ENCODE measurements at places on chromosomes 7 and 10.

- DNase-seq, result no peak
Measured at GRCh38 chr10:129941199-129942018, 22.7 kb downstream of the EBF3 start.

- DNase-seq, result no peak
Measured at GRCh38 chr10:110493832-110494426, 3.8 kb upstream of the DUSP5 start.

DNA sequence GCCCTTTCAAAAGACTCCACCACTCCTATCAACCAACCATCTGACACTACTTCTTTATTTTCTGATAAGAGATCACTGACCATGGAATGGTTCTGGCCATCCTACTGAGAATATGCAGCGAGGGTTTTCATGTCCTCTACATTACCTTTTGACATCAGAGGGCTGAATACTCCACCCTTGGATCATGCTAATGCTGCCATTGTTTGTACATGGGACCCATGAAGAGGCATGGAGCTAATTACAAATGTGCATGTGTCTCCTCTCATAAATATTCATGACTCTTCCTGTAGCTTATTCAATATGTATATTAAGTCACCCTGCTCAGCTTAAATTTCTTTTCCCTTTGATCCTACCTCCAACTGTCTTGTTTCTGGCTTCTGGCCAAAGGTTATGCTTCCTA lies 1065.8 kb upstream of the GHITM start:
- no peak for DNase-seq

GRCh38 chr7:1666823-1667565 lies 3.1 kb upstream of the ELFN1 start:
- no peak for DNase-seq

DNA sequence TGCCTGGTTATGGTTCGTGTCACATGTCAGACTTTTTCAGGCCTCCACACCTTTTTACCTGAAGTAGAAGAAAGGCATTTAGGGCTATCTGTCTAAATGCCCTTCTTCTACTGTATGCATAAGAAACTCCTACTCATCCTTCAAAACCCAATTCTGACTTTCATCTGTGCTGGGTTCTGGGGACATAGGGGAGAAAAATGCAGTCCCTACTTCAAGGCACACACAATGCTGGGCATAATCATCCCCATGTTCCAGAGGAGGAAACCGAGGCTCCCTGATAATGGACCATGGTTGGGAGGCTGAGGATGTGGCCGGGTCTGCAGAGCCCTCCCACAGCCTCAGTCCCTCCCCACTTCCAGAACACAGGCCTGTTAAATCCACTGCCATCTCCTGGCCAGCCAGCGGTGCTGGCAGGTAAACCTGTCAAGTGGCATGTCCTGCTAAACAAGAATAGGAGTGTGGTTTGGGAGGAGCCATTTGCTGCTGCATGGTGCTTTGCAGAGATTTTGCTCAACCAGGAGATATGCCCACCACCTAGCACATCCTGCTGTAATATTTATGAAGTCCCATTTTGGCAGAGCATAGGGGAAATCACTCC lies 32.0 kb downstream of the GRID1 start:
- DNase-seq, result no peak

DNA sequence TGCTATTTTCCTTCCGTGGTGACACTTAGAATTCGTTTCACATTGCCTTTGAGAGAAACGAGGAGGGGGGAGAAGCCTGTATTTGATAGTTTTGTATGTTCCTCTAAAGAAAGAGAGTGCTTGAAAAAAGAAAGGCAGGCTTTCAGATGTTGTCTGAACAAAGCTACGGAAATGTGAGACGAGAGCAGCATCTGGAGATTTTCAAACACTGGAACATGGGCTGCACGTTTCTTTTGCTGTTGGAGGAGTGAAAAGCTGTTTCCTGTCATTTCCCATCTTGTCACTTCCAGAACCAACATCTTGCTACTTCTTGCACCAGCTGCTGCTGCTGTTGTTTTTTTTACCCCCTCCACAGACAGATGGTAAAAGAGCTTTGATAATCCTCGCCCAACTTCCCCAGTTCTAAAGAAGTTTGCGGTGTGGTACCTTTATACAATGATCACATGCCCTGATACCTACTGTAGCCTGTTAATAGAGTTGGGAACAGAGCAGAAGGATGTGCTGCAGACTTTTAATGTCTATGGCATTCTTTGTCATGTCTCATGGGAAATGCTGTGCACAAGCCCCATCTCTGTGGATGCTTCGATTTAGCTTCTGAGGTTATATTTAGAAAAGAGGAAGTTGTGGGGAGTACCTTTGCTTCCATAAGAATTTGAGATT lies 408.1 kb downstream of the AUTS2 start:
- no peak for DNase-seq

- no peak for DNase-seq
Measured at GRCh38 chr10:124711145-124711544, 33.0 kb downstream of the FAM53B start.

GRCh38 chr7:120716307-120716706 lies 141.6 kb downstream of the TSPAN12 start:
- DNase-seq, result no peak

GRCh38 chr10:3901370-3901769 lies 116.4 kb upstream of the KLF6 start:
- no peak for DNase-seq

- DNase-seq, result no peak
Measured at GRCh38 chr10:100624298-100624697, 88.6 kb downstream of the HIF1AN start.

DNA sequence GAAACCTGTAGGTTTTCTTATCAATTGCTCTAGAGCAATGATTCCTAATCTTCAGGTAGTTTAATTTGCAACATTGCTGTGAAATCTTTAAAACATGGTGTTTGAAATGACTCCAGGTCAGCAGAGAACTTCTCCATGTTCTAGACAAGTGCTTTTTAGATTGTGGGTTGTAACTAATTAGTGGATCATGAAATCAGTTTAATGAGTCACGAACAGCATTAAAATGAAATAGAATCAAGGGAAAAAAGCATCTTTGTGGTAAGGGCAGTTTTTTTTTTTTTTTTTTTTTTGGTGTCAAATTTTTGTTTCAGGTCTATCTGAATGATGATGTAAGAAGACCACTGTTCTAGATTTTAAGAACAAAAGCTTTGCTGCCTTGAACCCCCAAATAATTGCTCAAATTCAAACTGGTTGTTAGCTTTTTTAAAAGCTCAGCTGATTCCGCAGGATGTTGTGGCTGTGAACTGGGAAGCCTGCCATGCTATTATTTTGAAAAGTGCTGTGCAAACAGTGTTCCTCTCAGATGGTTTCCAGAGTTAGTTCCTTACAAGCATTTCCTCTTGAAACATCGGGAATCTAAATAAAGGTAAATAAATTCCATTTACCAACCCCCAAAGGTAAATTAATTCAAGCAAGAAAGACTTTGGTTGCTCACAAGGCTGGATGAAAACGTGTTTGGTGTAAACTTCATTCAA lies 13.1 kb upstream of the PDK4 start:
- DNase-seq, result no peak

GRCh38 chr10:112209684-112210131 lies 26.1 kb upstream of the GPAM start:
- peak; percentile 18 for DNase-seq

DNA sequence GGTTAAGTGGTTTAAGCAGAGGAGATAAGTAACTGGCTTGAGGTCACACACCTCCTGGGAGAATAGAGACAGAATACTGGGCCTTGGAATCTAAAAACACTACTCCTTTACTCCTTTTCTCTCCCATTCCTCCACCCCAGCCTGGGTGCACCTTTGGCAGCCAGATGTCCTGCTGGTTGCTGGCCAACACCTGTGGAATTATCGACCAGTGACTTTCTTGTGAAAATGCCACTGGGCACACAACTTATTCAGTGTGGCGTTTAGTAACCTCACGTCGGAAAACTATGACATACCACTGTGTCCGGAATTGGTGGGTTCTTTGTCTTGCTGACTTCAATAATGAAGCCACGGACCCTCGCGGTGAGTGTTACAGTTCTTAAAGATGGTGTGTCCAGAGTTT lies 26.4 kb downstream of the RNF133 start:
- no peak for DNase-seq

GRCh38 chr10:46285966-46286620 lies 704 bp upstream of the ANTXRL start:
- DNase-seq, result no peak

- peak; percentile 16 for DNase-seq
Measured at GRCh38 chr10:87734987-87735827, 75.5 kb downstream of the PAPSS2 start.

DNA sequence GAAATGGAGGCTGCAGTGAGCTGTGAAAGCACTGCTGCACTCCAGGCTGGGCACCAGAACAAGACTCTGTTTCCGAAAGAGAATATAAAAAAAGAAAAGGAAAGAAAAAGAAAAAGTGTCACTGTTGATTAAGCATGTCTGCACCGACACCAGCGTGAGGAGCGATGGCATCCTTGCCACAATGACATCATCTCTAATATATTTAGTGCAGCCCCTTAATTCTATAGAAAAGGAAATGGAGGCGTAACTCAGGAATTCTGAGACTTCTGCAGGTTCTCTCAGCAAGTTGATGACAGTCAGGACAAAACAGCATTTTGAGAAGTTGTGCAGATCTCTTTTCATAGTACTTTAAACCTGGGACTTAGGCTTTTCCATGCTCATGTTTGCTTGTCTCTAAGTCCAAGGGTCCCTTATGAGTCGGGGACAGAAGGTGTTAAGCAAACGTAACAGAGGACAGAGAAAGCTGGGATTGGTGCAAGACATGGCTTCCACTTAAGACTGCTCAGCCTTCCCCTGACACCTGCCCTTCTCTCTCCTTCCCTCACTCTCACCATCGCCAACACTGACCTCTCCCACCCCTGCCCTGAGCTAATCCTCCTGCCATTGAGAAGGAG lies 16.9 kb upstream of the ANKRD1 start:
- no peak for DNase-seq

- no peak for DNase-seq
Measured at GRCh38 chr10:48924988-48925387, 14.7 kb downstream of the LRRC18 start.

- no peak for DNase-seq
Measured at GRCh38 chr7:20424500-20424899, 93.8 kb downstream of the ITGB8 start.

- DNase-seq, result no peak
Measured at GRCh38 chr10:25257646-25258045, 82.8 kb downstream of the GPR158 start.

- no peak for DNase-seq
Measured at GRCh38 chr7:7653593-7654187, 13.1 kb downstream of the UMAD1 start.

- peak; percentile 69 for DNase-seq
Measured at GRCh38 chr10:114306116-114306973, 67.3 kb downstream of the VWA2 start.

DNA sequence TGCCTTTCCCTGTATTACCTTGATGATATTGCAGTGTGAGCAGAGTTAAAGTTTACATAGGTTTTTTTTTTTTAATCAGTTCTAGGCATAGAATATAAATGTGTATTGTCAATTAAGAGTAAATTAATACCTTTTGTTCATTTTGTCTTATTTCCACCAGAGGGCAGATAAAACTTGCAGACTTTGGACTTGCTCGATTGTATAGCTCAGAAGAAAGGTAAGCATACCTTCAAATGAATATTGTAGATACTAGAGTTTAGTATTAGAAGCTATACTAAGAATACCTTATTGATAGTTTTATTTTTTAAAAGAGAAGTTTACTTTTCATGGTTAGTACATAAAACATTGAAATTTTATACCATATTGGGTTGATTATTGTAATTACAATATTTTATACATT lies 86.8 kb downstream of the MPLKIP start:
- DNase-seq, result no peak

- DNase-seq, result no peak
Measured at GRCh38 chr10:132601567-132601966, 64.0 kb downstream of the INPP5A start.

DNA sequence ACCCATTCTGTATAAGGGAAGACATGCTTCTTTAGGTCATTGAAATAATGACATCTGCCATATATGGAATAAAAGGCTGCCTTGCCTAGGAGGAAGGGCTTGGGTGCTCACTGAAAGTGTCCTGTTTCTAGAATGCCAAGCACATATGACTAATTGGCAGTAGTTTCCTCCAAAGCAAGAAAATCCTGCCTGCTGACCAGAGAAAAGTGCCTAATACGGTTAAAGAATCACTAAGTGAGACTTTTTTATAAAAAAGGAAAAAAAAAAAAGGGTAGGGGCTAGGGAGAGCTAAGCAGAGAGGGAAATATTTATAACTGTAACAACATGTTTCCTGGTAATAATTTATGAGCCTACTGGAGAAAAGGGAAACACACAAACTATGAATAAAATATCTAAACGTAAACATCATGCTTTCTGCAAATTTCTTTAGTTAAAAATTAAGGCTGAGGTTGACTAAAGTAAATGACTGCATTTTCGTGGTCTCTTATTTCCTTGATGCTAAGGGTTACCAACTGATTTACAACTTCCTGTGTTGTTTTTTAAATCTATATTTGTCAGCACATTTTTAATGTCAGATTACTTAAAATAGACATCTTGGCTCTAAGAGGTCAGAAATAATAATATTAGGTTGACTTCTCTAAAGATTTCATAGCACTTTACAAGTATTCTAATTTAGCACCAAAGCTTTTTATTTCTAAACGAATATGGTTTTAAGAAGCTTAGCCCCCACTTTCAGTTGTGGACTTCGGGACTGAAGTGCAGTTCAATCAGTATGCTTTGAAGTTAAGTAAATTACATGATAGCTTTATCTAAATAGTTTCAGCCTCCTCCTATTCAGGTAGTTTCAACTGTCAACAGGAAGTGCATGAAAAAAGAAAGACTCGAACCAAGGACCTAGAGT lies 89.6 kb downstream of the CABCOCO1 start:
- no peak for DNase-seq

DNA sequence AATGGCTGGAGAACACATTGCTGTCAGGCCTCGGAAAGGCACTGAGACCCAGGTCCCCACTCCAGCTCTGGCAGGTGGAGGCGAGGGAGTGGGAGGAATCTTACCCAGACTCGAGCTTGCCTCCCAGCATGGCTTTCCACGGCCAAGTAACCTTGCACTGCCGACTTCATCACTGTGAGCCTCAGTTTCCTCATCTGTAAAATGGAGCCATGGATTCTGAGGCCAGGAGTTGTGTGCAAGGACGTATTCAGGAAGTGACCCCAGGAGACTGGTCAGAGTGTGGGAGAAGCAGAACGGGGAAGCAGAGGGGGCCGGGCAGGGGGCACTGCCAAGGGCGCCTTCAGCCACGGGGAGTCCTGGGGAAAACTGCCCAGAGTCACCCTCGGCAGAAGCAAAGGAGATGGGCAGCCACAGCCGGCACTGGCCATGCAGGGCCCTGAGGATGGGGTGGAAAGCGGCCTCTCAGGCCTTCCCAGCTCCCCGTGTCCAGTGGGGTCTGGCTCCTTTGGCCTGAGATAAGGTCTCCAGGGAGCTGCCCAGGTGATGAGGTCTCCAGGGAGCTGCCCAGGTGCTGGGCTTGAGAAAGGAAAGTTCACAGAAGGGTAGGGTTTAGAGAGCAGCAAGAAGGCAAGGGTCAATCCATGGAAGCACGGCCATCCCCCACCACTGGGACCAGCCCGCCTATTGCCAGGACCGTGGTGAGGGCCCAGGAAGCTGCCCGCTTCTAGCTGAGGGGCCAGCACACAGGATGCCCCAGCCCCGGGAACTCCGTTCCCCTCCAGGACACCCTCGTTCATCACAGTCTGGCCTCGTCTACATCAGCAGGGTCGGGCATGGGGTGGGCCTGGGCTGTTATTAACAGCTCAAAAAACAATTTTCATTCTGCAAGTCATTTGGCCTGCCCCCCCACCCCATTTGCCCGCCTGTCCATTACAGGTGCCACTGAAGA lies 34.3 kb upstream of the EN2 start:
- DNase-seq, result no peak
